ENCODE measurements at places on chromosomes 1 and 21. TPM values are rescaled to one million over a fixed set of nuclear protein-coding genes. Genes with fewer than 3 reads are reported as not detected.

TSTD1 gene
- 314 TPM for polyA plus RNA-seq

NR1I3 gene
- polyA plus RNA-seq, result not detected

DVL1 gene
- polyA plus RNA-seq, result 59.8 TPM

TFF2 gene
- not detected for polyA plus RNA-seq

DNA sequence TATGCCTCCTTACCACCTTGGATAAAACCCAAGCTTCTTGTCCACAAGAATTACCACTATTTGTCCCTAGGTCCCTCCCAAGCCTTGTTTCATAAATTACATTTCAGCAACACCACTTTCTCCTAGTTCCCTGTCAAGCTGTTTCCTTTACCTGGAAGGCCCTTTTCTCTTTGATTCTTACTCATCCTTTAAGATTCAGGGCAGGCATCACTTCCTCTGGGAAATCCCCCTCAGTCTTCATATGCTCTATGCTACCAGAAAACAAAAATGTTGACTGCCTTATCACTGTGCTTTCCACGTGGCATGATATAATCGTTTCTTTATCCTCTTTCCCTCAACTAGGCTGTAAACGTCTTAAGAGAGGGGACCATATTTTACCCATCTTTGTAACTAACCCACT lies 102.7 kb downstream of the LYST start:
- no peaks in the 10 kb centered on the region for H3K4me1 ChIP-seq
- no peak for DNase-seq
- H3K36me3 ChIP-seq, result no peaks in the 10 kb centered on the region
- H3K27me3 ChIP-seq, result no peaks in the 10 kb centered on the region

- no peaks in the 10 kb centered on the region for H3K36me3 ChIP-seq
- H3K4me1 ChIP-seq, result peaks cover 2% of the 10 kb centered on the region
- peaks cover 40% of the 10 kb centered on the region for H3K27me3 ChIP-seq
- no peak overlapping the region for H3K27ac ChIP-seq
- peak overlapping the region; percentile 66 for H3K4me3 ChIP-seq
- no peak for DNase-seq
Measured at GRCh38 chr1:94236630-94237290, 624 bp downstream of the ARHGAP29 start.

DNA sequence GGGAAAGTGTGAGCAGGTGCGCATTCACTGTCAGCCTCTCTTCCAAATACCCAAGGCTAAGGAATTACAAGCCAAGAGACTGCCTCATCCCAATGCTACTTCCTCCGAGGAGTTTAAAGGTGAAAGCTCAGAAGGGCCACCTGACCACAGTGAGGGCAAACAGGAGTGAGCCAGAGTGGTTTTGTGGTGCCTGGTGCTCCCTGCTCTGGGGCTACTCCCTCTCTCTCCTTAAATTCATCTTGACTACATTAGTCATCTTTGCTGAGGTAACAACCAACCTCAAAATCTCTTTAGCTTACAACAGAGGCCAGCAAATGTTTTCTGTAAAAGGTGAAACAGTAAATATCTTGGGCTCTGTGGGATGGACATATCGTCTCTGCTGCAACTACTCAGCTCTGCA lies 14.2 kb upstream of the ZBTB8A start:
- no peak overlapping the region for H3K4me3 ChIP-seq
- H3K27ac ChIP-seq, result no peak overlapping the region
- DNase-seq, result no peak
- no peaks in the 10 kb centered on the region for H3K36me3 ChIP-seq
- no peaks in the 10 kb centered on the region for H3K4me1 ChIP-seq

DNA sequence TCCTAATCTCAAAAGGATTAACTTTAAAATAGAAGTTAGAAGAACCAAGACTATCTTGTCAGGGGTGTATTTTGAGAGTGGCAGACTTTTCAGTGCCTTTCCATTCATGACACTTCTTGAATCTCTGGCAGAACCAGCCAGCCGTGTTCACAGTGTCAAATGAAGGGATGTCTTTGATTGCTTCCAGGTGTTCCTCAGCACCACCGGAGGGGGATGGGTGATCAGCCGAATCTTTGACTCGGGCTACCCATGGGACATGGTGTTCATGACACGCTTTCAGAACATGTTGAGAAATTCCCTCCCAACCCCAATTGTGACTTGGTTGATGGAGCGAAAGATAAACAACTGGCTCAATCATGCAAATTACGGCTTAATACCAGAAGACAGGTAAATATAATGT lies 32.3 kb downstream of the FMO1 start:
- no peak overlapping the region for H3K4me3 ChIP-seq
- H3K4me1 ChIP-seq, result no peaks in the 10 kb centered on the region
- DNase-seq, result no peak

DNA sequence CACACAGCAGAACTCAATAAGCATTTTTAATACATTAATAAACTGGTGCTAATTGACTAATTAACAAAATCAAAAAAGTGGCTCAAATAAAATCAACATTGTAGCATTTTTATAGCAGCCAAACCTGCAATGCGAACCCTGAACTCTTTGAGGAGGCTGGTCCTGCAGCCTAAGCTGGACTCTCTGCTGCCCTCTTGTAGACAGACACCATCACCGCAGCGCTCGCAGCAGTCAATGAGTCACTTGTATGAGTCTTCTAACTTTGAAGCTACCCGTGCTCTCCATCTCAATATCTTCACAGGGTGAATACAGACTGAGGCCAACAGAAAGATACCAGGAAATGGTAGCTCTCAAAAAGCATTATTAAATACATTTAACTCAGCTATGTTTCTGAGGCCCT lies 9.7 kb upstream of the KRTAP7-1 start:
- H3K27ac ChIP-seq, result no peak overlapping the region
- H3K36me3 ChIP-seq, result no peaks in the 10 kb centered on the region
- DNase-seq, result peak; percentile 29
- H3K27me3 ChIP-seq, result no peaks in the 10 kb centered on the region

DNA sequence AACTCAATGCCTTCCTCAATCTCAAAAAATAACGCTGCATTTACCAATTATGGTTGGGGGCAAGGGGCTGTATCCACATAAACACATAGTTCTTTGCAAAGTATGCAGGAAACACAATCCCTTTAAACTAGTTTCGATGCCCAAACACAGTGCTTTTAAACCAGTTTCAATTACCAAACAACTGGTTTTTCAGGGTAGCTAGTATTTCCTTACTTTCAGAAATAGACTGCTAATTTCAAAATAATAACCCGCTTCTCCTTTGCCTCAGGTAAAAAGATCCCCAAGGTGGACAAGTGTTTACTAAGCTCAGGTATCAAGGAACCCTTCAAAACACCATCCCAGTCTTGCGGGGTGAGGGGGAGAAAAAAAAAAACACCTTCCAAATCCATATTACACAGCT lies 2.8 kb downstream of the SIPA1L2 start:
- DNase-seq, result no peak
- H3K36me3 ChIP-seq, result no peaks in the 10 kb centered on the region
- no peaks in the 10 kb centered on the region for H3K4me1 ChIP-seq
- H3K4me3 ChIP-seq, result no peak overlapping the region
- H3K27ac ChIP-seq, result no peak overlapping the region
- peaks cover 5% of the 10 kb centered on the region for H3K27me3 ChIP-seq

DNA sequence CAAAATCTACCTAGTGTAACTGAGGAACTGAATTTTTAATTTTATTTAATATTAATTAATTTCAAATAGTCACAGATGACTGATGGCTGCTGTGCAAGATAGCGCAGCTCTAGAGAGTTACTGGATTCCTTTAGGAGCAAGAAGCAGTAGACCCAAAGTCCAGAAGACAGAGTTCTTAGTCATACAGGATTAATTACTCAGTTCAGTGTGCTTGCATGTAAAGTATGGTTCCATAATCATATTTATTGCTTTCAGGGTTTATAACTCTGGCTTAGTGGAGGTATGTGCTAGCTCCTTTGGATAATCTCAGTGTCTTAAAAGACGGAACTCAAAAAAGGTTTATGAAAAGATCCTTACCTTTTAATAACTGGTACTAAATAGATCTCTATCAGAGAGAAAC lies 17.4 kb downstream of the CEPT1 start:
- no peaks in the 10 kb centered on the region for H3K36me3 ChIP-seq
- H3K27ac ChIP-seq, result no peak overlapping the region
- no peak overlapping the region for H3K4me3 ChIP-seq
- DNase-seq, result no peak
- no peaks in the 10 kb centered on the region for H3K4me1 ChIP-seq

GRCh38 chr21:36104317-36105300 lies 30.3 kb upstream of the CBR3 start:
- peaks cover 17% of the 10 kb centered on the region for H3K4me1 ChIP-seq
- peak overlapping the region; percentile 42 for H3K4me3 ChIP-seq
- peaks cover 22% of the 10 kb centered on the region for H3K36me3 ChIP-seq
- no peaks in the 10 kb centered on the region for H3K27me3 ChIP-seq

DNA sequence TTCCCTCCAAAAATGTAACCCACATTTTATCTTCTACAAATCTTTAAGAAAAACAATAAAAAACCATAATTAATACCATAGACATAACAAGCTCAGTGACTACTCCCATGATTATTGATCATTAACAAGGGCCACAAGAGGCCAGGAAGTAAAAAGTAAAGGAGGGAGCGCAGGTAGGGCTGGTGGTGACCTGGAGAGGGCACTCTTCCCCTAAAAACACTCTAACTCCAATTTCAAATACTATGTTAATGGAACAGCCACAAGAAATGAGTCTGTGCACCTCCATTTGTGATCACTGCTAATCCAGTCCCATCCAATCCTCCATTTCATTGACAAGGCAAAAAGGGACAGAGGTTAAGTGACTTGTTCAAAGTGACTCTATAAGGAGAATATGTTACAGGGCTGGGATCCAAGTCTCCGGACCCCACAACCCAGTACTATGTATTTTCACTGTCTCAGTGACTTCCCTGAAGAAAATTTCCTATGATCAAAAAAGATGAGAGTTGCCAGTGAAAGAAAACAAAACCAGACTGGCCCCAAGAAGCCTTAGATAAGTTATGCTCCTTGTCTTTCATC lies 41.2 kb upstream of the CFAP298 start:
- no peak overlapping the region for H3K4me3 ChIP-seq
- H3K27me3 ChIP-seq, result no peaks in the 10 kb centered on the region
- no peaks in the 10 kb centered on the region for H3K36me3 ChIP-seq
- H3K4me1 ChIP-seq, result no peaks in the 10 kb centered on the region
